Activated B cell treated with CpG ODN at 0.5 μM for 24 hours (primary cell): ENCODE measurements at places on chromosomes 12 and 14. TPM values are rescaled to one million over a fixed set of nuclear protein-coding genes. Genes with fewer than 3 reads are reported as not detected.
A peak's percentile ranks its signal among the peaks of the same experiment; 100 is the strongest.

DNA sequence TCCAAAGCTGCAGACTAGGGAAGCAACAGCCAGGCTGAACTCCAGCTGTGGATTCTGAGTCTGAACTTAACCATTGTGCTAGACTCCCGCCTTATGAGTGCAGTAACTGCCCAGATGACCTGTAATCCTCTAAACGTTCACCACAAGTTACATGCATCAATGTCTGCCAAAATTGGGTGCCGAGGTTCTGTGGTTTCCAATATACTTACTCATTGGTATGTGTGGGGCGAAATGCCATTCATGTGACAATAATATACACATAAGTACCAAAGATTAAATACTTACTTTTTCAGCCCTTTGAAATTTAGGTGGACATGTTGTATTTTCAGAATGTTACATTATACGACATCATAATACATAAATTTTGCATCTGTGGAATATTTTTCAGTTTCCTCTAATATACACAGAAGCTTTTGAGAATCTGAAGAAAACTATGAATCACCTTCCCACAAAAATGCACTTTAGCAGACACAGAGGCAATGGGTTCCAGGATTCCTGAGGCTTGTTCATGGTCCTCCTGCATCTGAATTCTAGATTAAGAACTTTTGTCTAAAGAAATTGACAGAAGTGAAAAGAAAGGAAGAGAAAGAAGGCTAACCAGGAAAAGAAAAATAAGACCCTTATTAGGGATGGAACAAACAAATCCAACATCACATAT, 31.7 kb downstream of the GRIP1 start:
- no peak for DNase-seq
- H3K36me3 ChIP-seq = no peaks in the 10 kb centered on the region
- H3K4me3 ChIP-seq = no peak overlapping the region
- no peak overlapping the region for H3K27ac ChIP-seq

DNA sequence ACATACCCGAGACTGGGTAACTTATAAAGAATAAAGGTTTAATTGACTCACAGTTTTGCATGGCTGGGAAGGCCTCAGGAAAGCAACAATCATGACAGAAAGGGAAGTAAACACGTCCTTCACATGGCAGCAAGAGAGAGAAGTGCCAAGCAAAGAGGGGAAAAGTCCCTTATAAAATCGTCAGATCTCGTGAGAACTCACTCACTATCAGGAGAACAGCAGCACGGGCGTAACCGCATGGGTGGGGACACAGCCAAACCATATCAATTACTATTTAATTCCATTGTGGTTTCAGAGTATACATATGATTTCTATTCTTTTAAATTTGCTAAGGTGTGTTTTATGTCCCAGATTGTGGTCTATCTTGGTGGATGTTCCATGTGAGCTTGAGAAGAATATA, 117.9 kb downstream of the SCAF11 start:
- DNase-seq = no peak
- H3K4me1 ChIP-seq = peaks cover 8% of the 10 kb centered on the region
- H3K4me3 ChIP-seq = no peak overlapping the region

GRCh38 chr12:6278439-6279255, 31.8 kb upstream of the PLEKHG6 start:
- peak overlapping the region; percentile 80 for H3K4me3 ChIP-seq
- peaks cover 48% of the 10 kb centered on the region for H3K27me3 ChIP-seq
- DNase-seq = peak; percentile 95

- H3K4me3 ChIP-seq = no peak overlapping the region
- H3K27ac ChIP-seq = peak overlapping the region; percentile 27
- H3K27me3 ChIP-seq = no peaks in the 10 kb centered on the region
Measured at GRCh38 chr14:57254884-57255283, 13.8 kb downstream of the EXOC5 start.

DNA sequence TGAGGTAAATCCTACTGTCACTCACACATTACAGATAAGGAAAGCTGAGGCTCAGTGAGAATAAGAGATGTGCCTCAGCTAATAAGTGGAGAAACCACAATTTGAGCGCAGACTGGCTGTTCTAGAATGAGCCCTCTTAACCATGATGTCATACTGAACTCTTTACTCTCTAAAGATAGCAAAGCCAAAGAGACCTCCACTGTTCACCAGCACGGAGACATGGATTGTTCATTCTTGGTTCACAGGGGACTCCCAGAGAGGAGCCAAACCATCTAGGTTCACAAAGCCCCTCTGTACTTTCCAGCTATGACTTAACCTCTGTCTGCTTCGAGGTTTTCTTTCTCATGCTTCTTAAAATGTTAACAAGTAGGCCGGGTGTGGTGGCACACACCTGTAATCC, 32.7 kb upstream of the YARS2 start:
- H3K27me3 ChIP-seq = peaks cover 4% of the 10 kb centered on the region
- no peak overlapping the region for H3K27ac ChIP-seq
- H3K4me3 ChIP-seq = no peak overlapping the region
- no peak for DNase-seq

DNA sequence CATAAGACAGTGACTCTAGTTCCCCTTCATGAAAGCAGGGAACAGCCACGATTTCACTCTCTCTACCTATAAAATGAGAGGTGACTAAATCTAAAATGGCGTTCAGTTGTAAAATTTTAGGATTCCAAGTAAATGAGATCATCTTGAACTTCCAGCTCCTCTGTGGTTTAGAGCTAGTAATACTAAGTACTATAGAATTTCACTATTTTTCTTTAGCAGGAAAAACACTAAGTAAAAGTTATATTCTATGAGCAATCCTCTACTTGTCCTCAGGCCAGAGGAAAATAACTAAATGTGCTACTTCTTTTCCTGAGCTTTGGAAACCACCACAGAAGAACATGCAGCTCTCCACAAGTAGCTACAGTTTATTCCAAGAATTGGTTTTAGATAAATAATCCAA, 55.6 kb downstream of the NIN start:
- no peaks in the 10 kb centered on the region for H3K27me3 ChIP-seq
- H3K4me3 ChIP-seq = no peak overlapping the region

DNA sequence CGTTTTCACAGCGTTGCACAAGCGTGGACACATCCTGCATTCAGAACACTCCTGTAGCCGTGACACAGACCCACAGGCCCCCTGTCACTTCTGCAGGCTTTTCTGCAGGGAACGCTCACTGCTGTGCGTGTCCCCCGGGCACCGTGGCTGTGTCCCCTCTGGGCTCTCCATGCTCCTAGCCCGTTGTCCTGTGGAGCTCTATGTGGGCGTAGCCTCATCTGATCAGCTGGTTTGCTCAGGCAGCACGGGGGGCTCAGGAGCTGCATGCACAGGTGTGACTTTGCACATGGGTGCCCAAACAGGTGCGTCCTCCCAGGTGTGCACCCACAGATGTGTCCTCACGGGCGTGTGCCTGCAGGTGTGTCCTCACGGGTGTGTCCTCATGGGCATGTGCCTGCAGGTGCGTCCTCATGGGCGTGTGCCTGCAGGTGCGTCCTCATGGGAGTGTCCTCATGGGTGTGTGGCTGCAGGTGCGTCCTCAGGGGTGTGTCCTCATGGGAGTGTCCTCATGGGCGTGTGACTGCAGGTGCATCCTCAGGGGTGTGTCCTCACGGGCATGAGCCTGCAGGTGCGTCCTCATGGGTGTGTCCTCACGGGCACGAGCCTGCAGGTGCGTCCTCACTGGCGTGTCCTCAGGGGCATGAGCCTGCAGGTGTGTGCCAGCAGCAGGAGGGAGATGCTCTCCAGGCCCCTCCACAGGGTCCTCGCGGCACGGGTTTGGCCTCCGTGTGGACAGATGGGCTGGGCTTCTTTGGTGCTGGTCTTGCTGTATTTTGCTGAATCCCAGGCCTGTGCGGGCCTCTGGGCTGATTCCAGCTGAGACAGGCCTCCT, 17.5 kb downstream of the MTA1 start:
- no peaks in the 10 kb centered on the region for H3K27me3 ChIP-seq
- peaks cover 18% of the 10 kb centered on the region for H3K4me1 ChIP-seq
- no peak for DNase-seq
- H3K36me3 ChIP-seq = peaks cover 8% of the 10 kb centered on the region
- H3K4me3 ChIP-seq = no peak overlapping the region

DNA sequence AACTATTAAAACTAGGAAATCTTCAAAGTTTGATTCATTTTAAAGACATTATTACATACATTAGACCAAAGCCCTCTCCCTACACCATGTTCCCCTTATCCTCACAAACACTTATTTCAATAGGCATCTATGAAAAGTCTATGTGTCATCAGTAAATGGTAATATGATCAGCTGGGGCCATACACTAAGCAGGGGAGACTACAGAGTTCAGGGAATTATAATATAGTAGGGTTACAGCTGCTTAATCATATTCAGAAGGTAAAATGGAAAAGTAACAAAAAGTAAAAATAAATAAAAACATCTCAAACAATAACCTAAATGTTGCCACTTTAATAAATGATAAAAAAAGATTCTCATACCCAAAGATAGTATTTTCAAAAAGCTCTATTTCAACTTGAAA, 29.1 kb downstream of the PAWR start:
- H3K4me3 ChIP-seq = no peak overlapping the region
- no peak for DNase-seq
- peaks cover 31% of the 10 kb centered on the region for H3K4me1 ChIP-seq
- peaks cover 10% of the 10 kb centered on the region for H3K36me3 ChIP-seq
- no peaks in the 10 kb centered on the region for H3K27me3 ChIP-seq

DNA sequence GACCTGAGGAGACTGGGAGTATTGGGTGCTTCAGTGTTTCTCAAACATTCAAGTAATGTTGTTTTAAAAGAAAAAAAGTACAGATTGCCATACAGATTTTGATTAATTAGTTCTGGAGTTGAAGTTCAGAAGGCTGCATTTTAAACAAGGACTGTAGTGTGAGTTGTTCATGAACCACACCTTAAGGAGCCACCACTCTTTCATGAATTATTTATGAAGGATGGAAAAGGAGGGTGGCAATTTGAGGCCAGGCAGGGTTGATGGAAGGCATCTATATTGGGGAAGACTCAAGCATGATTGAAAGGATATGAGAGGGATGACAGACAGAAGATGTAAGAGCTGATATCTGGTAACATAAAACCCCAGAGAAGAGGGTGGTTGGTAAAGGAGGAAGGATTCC, 146.6 kb upstream of the CAND1 start:
- H3K4me1 ChIP-seq = no peaks in the 10 kb centered on the region
- peaks cover 6% of the 10 kb centered on the region for H3K27me3 ChIP-seq
- no peaks in the 10 kb centered on the region for H3K36me3 ChIP-seq
- DNase-seq = no peak

GRCh38 chr14:94969766-94970165, 187.6 kb downstream of the DICER1 start:
- no peak overlapping the region for H3K27ac ChIP-seq
- H3K27me3 ChIP-seq = peaks cover 16% of the 10 kb centered on the region
- no peak for DNase-seq
- H3K4me3 ChIP-seq = no peak overlapping the region

DNA sequence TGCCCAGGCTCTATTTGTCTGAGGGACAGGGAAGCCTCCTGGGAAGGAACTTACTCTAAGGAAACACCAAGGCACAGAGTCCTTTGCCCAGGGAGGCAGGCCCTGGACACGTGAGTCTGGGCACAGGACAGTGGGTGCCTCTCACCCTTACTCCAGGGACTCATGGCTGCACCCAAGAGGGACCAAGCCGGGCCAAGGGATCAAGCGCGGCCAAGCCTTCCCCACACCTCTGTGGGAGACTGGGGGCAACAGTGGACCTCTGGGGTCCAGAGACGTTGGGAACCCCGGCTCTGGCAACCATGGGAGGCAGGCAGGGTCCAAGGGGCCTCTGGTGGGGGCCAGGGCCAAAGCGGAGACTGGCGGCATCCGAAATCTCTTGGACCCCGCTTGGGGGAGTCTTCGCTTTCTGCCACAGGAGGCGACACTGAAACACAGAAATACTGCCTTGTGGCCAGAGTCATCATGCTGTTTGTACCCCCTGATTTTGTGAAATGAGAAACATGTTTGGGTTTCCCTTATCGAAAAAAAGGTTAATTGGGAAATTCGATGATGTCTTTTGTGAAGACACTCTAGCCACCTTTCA, 51.7 kb upstream of the BCL11B start:
- H3K36me3 ChIP-seq = no peaks in the 10 kb centered on the region
- no peak for DNase-seq
- H3K4me1 ChIP-seq = no peaks in the 10 kb centered on the region

- no peaks in the 10 kb centered on the region for H3K27me3 ChIP-seq
- DNase-seq = no peak
- peak overlapping the region; percentile 61 for H3K4me3 ChIP-seq
- H3K4me1 ChIP-seq = peaks cover 40% of the 10 kb centered on the region
Measured at GRCh38 chr12:105358789-105359188, 28.3 kb downstream of the C12orf75 start.

- H3K27me3 ChIP-seq = peaks cover 16% of the 10 kb centered on the region
- no peak overlapping the region for H3K27ac ChIP-seq
- no peak for DNase-seq
Measured at GRCh38 chr12:125249066-125249824, 184.0 kb downstream of the AACS start.

DNA sequence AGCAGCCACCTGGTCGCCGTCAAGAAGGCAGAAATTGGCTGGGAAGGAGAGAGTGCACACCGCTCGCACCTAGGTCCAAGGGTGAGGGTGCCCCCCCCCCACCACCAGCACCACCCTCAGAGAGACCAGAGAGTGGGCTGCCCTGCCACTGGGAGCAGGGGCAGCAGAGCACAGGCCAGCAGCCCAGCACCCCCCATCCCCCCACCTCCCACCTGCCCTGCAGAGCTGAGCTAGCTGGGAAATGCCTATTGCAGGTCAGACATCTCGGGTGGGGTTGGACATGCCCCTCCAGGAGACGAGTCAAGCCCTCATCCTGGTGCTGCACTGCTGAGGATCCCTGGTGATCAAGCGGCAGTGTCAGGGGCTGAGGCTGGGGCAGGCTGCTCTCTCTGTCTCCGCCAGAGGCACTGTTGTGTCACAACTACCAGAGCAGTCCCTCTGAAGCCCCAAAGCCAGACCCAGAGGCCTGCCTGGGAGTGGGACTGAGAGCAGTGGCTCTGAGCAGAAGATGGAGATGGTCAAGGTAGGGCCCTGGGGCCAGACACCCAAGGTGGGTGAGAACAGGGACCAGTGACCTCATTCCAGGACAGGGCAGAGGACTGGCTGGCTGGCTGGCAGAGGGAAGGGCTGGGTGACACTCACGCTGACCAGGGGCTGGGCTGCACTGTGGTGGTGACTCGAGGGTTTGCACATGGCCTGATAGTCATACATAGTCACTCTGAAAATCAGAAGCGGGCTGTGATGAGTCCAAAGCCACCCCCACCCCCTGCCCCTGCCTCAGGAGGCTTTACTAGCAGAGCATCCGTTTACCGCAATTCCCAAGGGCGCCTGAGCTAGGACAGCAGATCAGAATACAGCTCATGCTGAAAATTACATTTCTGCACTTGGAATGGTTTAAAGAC, 19.7 kb upstream of the LRTM2 start:
- DNase-seq = peak; percentile 48
- H3K4me1 ChIP-seq = peaks cover 28% of the 10 kb centered on the region
- no peaks in the 10 kb centered on the region for H3K36me3 ChIP-seq
- H3K27me3 ChIP-seq = no peaks in the 10 kb centered on the region
- H3K27ac ChIP-seq = peak overlapping the region; percentile 71

- no peak overlapping the region for H3K27ac ChIP-seq
- peaks cover 6% of the 10 kb centered on the region for H3K27me3 ChIP-seq
- no peak overlapping the region for H3K4me3 ChIP-seq
- no peak for DNase-seq
Measured at GRCh38 chr12:132345561-132346200, 16.3 kb upstream of the GALNT9 start.

- H3K4me3 ChIP-seq = peak overlapping the region; percentile 84
- H3K36me3 ChIP-seq = peaks cover 36% of the 10 kb centered on the region
- DNase-seq = no peak
- H3K4me1 ChIP-seq = peaks cover 49% of the 10 kb centered on the region
- peak overlapping the region; percentile 35 for H3K27ac ChIP-seq
Measured at GRCh38 chr14:73492043-73492552, 1.4 kb downstream of the RIOX1 start.

The PRH2 gene
- total RNA-seq = not detected in 2 replicates

The TMEM179 gene
- total RNA-seq = not detected in 2 replicates

The CCDC197 gene
- not detected in 2 replicates for total RNA-seq

The HCAR1 gene
- not detected in 2 replicates for total RNA-seq

The MYF5 gene
- total RNA-seq = not detected in 2 replicates

The LBHD2 gene
- not detected in 2 replicates for total RNA-seq

The RNASE3 gene
- not detected in 2 replicates for total RNA-seq

The DIO3 gene
- total RNA-seq = not detected in 2 replicates
